NCI-H345 (cell line): ENCODE measurements at places on chromosomes 7 and 10.

- no peak for DNase-seq
These were observed 231.1 kb upstream of the PRKCQ start for GRCh38 chr10:6811153-6811552.

- no peak for DNase-seq
These were observed 165.9 kb downstream of the BUB3 start for GRCh38 chr10:123320091-123320490.

DNA sequence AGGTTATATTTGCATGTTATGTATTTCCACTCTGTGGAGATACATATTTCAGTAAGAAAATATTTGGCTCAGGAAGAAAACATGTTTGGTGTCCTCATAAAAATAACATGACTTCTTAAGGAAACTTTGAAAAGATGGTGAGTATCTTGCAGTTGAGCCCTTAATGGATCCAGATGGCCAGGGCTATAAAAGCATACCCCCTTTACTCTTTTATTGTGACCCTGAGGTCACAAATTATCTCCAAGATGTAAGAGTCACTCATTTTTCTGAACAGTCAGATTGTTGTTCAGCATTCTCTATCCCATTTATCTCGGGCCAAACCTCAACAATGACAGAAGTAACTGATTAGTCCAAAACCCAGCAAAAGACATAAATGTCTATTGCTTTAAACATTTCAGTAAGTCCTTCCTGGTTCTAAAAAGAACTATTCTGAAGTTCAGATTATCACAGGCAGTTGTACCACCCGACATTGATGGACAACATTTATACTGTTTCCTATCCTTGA is 539.4 kb downstream of the PARD3 start:
- DNase-seq, result no peak

DNA sequence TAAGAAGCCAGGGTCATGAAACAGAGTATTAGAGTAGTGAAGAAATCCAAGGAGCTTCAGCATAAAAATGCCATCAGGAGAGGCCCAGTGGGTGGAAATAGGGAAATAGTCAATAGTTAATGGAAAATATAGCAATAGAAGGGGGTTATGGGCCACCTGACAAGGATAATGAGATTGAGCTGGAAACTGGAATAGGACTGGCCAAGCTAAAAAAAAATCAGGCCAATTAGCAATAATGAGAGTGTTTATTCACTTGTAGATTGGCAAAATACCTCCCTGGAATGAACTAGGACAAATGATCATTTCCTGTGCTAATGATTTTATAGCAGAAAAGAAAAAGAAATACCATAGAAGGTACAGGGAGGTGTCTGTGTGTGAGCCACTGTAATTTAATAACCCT is 97.9 kb downstream of the PLCE1 start:
- no peak for DNase-seq

DNA sequence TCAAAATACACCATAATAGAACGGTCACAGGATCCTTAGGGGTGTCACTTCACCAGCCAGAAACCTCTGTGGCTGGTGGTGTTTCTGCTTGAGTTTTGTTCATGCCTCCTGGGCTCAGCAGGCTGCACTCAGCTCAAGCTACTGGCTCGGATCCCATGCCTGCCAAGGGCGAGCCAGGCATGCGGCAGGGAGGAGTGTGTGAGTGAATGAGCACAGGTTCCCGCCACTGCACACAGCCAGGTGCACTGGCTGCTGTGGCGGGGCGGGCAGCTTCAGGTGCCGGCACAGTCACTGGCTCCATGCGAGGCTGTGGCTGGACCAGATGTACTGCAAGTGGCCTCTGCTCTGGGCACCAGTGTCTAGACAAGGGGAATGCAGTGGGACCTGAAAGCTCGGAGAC is 29.5 kb downstream of the CLDN12 start:
- DNase-seq, result no peak

DNA sequence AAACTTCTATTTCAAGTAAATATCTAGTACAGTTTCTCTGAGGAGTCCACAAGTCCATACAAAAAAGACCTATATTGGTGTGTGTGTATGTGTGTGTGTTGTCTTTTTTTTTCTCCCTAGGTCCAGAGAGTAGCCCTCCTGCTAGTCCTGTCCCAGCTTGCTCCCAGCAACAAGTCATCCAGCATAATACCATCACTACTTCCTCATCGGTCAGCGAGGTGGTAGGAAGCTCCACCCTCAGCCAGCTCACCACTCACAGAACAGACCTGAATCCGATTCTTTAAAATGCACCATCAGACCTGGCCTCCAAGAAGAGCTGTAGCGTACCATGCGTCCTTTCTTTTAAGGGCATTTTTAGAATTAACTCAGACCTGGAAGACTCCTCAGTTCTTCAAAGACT is 139.1 kb downstream of the TRIL start:
- DNase-seq, result no peak

DNA sequence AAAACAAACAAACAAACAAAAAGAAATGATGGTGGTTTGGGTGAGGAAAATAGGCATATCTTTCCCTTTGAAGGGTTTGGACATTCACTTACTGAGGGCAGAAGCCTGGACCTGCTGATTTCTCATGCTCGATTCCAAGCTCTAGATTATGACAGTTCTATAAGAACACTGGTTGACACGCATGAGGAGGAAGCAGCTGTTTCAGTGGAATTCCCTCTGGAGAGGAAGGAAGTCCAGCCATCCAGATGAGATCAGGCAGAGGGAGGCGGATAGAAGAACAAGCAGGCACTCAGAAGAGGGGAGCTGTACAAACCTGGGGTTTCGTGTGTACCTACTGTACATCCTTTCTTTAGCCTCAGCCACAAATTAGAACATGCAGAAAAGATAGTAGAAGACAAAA is 691.9 kb downstream of the INHBA start:
- DNase-seq, result no peak

DNA sequence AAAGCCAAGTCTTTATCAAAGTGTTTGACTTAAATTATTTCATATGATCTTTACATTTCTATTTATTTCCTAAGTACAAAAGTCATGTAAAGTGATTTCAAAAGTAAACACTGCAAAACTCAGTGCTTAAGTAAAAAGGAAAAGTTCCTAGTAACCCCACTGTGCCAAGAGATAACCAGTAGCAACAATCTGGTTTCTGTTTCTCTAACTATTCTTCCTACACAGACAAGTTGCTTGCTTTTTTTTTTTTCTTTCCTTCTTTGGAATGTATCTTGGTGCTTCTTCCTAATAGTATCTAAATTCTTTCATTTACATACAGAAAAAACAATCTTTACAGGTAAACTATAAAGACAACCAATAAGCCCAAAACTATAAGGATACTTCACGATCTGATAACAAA is 3.1 kb downstream of the JCAD start:
- DNase-seq, result no peak

DNA sequence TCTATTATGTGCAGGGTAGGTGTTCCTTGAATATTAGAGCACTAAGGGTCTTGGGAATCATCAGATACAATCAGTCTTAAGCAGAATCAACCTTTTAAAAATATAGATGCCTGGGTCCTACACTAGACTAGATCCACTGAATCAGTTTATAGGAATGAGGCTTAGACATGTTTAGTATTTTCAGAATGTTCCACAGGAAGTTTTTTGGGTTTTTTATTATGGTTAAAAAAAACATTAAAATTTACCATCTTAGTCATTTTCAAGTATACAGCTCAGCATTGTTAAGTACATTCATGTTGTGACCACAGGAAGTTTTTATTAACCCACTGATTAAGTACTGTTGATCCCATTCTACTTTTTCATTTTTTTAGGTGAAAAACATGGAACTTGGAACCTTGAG is 135.7 kb downstream of the LCOR start:
- no peak for DNase-seq

- DNase-seq, result no peak
These were observed 4.0 kb downstream of the SFMBT2 start for GRCh38 chr10:7406712-7407333.

DNA sequence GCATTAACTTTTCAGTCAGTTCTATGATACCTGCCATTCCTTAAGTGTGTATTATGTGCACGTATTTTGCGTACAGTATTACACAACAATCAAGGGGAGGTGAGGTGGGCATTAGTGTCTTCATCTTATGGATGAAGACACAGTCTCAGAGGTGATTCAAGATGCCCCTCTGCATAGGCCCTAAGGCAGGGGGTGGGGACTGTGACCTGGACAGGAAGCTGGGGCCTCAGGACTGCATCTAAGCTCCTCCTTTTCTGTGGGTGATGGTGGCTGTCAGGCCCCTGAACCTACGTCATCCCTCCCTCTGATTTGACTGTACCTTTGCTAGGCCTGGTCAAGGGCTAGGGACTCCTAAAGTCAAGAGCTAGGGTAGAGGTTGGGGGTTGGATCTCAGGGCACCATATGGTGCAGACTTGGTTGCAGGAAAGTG is 38.9 kb downstream of the HK1 start:
- no peak for DNase-seq

GRCh38 chr10:97121041-97121440 is 64.7 kb downstream of the SLIT1 start:
- DNase-seq, result no peak

GRCh38 chr7:26060733-26061677 is 91.0 kb upstream of the NFE2L3 start:
- peak; percentile 87 for DNase-seq

- DNase-seq, result no peak
These were observed 17.5 kb downstream of the GBF1 start for GRCh38 chr10:102262744-102263370.

GRCh38 chr7:85185424-85186082 is 1.3 kb downstream of the SEMA3D start:
- DNase-seq, result no peak

GRCh38 chr7:39827571-39827970 is 122.5 kb upstream of the CDK13 start:
- no peak for DNase-seq

DNA sequence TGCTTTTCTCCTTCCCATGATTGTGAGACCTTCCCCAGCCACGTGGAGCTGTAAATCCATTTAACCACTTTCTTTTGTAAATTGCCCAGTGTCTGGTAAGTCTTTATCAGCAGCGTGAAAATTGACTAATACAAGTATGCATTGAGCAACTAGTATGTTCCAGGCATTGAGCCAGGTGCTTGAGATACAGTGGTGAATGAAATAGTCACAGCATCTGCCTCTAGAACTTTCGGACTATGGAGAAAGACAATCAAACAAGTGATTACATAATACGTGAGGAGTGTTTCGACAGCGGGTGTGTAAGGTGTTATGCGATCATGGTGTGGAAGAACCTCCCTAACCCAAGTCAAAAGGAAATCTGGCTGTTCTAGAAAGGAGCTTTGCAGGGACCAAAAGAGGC is 21.6 kb upstream of the NUP205 start:
- DNase-seq, result no peak

DNA sequence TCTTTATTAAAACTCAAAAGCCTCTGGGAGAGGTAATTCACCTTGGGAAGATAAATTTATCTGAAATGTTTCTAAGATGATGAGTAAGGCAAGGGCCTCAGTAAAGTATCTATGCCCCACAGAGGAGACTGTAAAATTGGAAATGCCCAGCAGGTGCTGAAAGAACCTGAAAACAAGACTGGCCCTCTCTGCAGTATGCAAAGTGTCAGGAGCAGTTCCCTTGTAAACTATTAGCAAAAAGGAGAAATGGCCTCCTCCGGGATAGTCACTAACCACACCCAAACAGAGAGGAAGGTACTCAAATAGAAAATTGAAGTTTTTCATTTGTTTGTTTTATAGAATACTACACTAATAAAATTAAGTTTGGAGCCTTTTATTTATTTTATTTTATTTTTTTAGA is 81.2 kb downstream of the FZD1 start:
- DNase-seq, result no peak

DNA sequence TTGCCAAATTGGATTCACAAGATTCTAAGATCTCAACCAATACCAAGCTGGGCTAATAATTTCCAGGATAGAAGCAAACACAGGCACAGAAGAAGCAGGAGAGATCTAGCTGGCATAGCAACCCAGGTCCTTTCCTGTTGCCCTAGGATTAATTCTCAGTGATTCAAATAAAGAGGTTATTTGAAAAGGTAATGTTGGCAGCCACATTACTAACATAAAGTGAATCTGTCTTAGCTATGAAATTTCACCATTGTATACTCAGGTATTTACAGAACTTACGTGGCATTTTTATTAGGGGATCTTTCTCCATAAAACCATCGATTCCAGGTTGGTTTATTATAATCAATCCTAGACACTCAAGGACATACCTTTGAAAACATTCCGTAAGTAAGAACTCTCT is 379.3 kb upstream of the POM121L12 start:
- no peak for DNase-seq

GRCh38 chr7:85561706-85562105 is 374.9 kb upstream of the SEMA3D start:
- DNase-seq, result no peak

DNA sequence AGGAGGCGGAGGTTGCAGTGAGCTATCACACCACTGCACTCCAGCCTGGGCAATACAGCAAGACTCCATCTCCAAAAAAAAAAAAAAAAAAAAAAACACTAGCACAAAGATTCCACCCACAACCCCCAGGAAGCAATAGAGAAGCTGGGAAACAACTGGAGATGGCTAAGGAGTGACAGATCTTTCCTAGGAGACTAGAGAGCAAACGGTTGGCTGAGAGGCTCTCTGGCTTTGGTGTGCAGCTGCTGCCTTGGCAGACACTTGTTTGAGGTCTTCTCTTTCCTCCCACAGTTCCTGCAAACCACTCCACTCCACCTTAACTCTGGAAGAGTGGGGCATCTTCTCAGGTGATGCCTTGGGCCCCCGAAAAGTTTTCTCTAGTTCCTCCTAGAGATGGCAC is 78.5 kb upstream of the LANCL2 start:
- DNase-seq, result no peak

DNA sequence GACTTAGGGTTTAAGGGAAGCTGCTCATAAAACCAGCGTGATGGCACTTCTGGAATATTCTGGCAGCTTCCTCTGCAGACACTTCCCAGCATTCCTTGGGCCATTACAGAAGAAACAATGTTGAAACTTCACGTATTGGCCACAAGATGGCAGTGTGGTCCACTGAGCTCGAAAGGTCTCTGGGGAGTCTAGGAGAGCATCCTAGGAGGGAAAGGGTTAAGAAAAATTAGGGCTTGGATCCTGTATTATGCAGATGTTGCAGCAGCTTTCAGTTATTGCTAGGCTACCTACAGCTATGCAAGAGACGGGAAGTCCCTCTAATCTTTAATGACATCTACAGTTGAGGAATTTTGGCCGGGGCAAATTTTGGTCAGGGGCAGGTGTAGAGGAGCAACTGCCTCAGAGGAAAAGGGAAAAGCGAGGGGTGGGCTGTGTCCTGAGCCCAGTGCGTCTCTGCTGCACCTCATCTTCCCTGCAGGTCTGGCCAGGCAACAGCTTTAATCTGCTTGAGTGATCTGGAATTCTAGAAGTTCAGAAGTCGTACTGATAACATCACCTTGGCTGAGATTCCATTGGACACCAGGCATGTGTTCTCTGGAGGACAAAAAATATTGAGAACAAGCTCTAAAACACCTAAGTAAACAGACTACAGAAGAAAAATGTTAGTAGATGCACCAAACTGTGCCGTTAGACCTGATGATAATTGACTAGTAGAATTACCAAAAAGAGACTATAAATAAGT is 220.8 kb upstream of the PRSS58 start:
- peak; percentile 19 for DNase-seq

GRCh38 chr10:69497611-69498390 is 46.5 kb downstream of the TSPAN15 start:
- no peak for DNase-seq

- DNase-seq, result no peak
These were observed 56.7 kb downstream of the NPY start for GRCh38 chr7:24340727-24341126.
